PC-3 (cell line): ENCODE measurements at places on chromosomes 3 and 15. TPM values are rescaled to one million over a fixed set of nuclear protein-coding genes. Genes with fewer than 3 reads are reported as not detected.

CLDN11 gene
- total RNA-seq: 32.0 and 38.0 TPM in 2 replicates

- no peaks in the 10 kb centered on the region for H3K27me3 ChIP-seq
- H3K36me3 ChIP-seq: no peaks in the 10 kb centered on the region
- no peak overlapping the region for H3K4me3 ChIP-seq
- H3K27ac ChIP-seq: no peak overlapping the region
- no peaks in the 10 kb centered on the region for H3K4me1 ChIP-seq
Measured at GRCh38 chr3:153338487-153338886, 176.5 kb downstream of the RAP2B start.

DNA sequence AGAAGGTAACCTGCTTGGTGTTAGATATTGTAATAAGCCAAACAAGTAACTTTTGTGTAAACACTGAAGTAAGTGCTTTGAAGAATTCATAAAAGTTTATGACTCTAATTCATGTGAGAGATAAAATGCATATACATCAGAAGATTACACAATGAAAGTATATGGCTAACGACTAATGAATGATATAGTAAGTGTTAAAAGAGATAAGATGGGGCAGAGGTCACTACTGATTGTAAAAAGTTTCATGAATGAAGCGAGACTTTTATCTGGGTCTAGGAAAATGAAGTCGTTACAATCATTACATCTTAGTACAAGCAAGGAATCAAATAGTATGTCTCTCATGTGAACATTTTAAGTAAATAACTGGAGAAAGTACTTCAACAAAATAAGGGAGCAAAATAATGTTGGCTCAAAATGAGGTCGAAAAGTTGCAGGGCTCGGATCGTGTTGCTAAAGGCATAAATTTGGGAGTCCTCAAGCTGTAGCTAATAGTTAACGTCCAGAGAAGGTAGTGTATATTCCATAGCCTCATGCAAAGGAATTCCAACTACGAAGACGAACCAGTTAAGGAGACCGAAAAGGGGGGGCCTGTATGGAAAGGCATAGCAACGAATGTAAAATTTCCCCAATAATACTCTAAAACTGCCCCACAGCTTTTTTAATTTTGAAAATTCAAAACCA, 984 bp upstream of the DUT start:
- peak overlapping the region; percentile 83 for H3K4me3 ChIP-seq
- no peak overlapping the region for H3K27ac ChIP-seq
- H3K36me3 ChIP-seq: peaks cover 3% of the 10 kb centered on the region; the same call in 1 of the 2 replicates
- H3K27me3 ChIP-seq: no peaks in the 10 kb centered on the region

BBX gene
- 45.8 and 66.8 TPM in 2 replicates for total RNA-seq

GRCh38 chr3:88343264-88343663, 193.5 kb downstream of the C3orf38 start:
- H3K27me3 ChIP-seq: no peaks in the 10 kb centered on the region
- H3K27ac ChIP-seq: no peak overlapping the region
- no peak overlapping the region for H3K4me3 ChIP-seq
- H3K36me3 ChIP-seq: no peaks in the 10 kb centered on the region
- DNase-seq: peak; percentile 14
- no peaks in the 10 kb centered on the region for H3K4me1 ChIP-seq

TTC21A gene
- total RNA-seq: 1.2 TPM in 2 replicates

CHST13 gene
- not detected in 2 replicates for total RNA-seq

DNA sequence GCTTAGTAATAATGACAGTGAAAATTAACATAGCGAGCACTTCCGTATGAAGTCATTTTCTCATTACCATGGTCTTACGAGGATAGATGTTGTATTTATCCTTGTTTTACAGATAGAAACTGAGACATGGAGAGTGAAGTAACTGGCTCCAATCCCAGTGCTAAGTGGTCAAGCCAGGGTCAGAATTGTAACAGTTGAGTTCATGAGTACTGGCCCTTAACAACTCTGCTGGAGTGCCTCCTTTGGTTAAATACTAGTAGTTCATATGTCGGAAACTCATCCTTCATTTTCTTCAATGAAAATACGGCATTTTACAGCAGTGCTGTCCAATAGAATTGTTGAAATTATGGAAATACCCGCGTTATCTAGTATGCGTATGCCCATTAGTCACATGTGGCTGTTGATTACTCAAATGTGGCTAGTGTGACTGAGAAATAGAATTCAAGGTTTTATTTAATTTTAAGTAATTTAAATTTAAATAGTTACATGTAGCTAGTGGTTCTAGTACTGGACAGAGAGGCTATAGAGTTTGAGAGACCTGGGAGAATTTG, 32.5 kb downstream of the FNDC3B start:
- no peak overlapping the region for H3K4me3 ChIP-seq
- peaks cover 21% of the 10 kb centered on the region; the same call in 1 of the 2 replicates for H3K36me3 ChIP-seq
- DNase-seq: no peak
- no peaks in the 10 kb centered on the region for H3K4me1 ChIP-seq
- no peaks in the 10 kb centered on the region for H3K27me3 ChIP-seq

GRCh38 chr15:73258271-73259108, 110.3 kb downstream of the HCN4 start:
- no peak overlapping the region for H3K4me3 ChIP-seq
- DNase-seq: no peak
- H3K4me1 ChIP-seq: no peaks in the 10 kb centered on the region
- no peaks in the 10 kb centered on the region for H3K27me3 ChIP-seq
- H3K27ac ChIP-seq: no peak overlapping the region

SOX14 gene
- not detected in 2 replicates for total RNA-seq

ZNF710 gene
- total RNA-seq: 12.9 and 21.2 TPM in 2 replicates

ZIC1 gene
- total RNA-seq: not detected in 2 replicates

- DNase-seq: peak; percentile 25
- peaks cover 6% of the 10 kb centered on the region; the same call in 1 of the 2 replicates for H3K4me1 ChIP-seq
- no peaks in the 10 kb centered on the region for H3K36me3 ChIP-seq
- H3K27ac ChIP-seq: no peak overlapping the region
- H3K4me3 ChIP-seq: no peak overlapping the region
Measured at GRCh38 chr3:187709155-187709554, 6.8 kb upstream of the RTP2 start.

GRCh38 chr3:35969406-35969805, 330.1 kb downstream of the ARPP21 start:
- DNase-seq: no peak
- peaks cover 4% of the 10 kb centered on the region; the same call in 1 of the 2 replicates for H3K4me1 ChIP-seq
- no peaks in the 10 kb centered on the region for H3K27me3 ChIP-seq
- no peak overlapping the region for H3K4me3 ChIP-seq
- no peak overlapping the region for H3K27ac ChIP-seq

PDZRN3 gene
- total RNA-seq: not detected in 2 replicates

DNA sequence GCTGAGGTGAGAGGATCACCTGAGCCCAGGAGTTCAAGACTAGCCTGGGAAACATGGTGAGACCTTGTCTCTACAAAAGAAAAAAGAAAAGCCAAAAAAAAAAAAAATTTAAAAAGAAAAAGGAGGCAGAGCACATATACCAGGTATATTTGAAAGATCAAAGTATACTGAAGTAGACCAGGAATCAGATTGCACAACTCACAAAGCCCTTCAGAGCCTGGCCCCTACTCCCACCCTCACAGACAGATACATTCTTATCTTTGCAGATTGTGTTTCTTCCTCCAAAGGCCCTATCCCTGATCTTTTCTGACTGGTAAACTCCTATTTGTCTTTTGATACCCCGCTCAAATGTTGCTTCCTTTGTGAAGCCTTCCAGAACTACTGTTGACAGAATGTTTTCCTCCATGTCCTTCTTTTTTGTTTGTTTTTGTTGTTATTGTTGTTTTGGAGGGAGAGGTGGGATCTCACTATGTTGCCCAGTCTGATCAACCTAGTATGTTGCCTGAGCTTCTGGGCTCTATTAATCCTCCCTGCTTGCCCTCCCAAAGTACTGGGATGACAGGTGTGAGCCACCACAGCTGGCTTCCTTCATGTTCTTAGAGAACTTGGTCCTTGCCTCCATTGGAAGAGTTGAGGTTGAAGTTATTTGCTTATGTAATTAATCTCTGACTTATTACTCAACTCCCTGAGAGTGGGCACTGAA, 9.8 kb upstream of the ITGB5 start:
- no peaks in the 10 kb centered on the region for H3K27me3 ChIP-seq
- H3K4me1 ChIP-seq: 0 out of 2 replicates have a peak, but pooled peaks cover 3% of the 10 kb centered on the region
- H3K4me3 ChIP-seq: no peak overlapping the region
- no peak overlapping the region for H3K27ac ChIP-seq
- H3K36me3 ChIP-seq: no peaks in the 10 kb centered on the region

PAK6 gene
- total RNA-seq: 30.4 TPM in 2 replicates

DNA sequence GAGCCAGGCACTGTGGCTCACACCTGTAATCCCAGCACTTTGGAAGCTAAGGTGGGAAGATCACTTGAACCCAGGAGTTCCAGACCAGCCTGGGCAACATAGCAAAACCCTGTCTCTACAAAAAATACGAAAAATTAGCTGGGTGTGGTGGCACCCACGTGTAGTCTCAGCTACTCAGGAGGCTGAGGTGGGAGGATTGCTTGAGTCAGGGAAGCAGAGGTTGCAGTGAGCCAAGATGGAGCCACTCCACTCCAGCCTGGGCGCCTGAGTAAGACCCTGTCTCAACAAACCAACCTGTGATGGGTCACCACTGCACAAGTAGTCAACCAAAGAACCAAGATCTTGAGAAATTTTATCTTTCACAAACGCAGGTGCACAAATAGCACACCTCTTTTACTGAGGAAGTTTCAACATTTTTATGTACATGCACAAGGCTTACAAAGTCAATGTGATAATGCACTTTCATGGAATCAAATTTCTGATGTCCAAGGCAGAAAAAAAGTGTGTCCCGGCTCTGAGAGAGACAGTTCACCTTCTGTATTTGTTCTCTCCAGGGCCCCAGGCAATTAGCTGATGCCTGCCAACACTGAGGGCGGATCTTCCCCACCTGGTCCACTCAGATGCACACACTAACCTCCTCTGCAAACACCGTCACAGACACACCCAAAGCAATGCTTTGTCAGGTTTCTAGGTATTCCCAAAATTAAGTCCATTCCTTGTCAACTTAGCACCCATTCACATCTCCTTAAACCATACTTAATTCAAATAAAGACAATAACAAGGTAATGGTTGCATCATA, 12.4 kb downstream of the ACAA1 start:
- H3K4me1 ChIP-seq: peaks cover 21% of the 10 kb centered on the region
- peaks cover 80% of the 10 kb centered on the region for H3K36me3 ChIP-seq
- no peak overlapping the region for H3K4me3 ChIP-seq
- H3K27ac ChIP-seq: peak overlapping the region; percentile 71
- no peaks in the 10 kb centered on the region for H3K27me3 ChIP-seq
- peak; percentile 82 for DNase-seq

GRCh38 chr15:38530113-38530512, 34.5 kb downstream of the RASGRP1 start:
- no peak overlapping the region for H3K4me3 ChIP-seq
- no peaks in the 10 kb centered on the region for H3K36me3 ChIP-seq
- DNase-seq: no peak
- no peak overlapping the region for H3K27ac ChIP-seq
- peaks cover 12% of the 10 kb centered on the region for H3K4me1 ChIP-seq

- peak; percentile 96 for DNase-seq
- H3K4me3 ChIP-seq: no peak overlapping the region
- H3K36me3 ChIP-seq: no peaks in the 10 kb centered on the region
- H3K27ac ChIP-seq: peak overlapping the region; percentile 61
- H3K4me1 ChIP-seq: peaks cover 18% of the 10 kb centered on the region
Measured at GRCh38 chr3:194711913-194712312, 26.2 kb downstream of the FAM43A start.

GRCh38 chr15:100997442-100997841, 78.3 kb downstream of the LRRK1 start:
- H3K27me3 ChIP-seq: no peaks in the 10 kb centered on the region
- no peak overlapping the region for H3K4me3 ChIP-seq
- H3K4me1 ChIP-seq: peaks cover 28% of the 10 kb centered on the region
- H3K36me3 ChIP-seq: no peaks in the 10 kb centered on the region
- peak overlapping the region; percentile 71 for H3K27ac ChIP-seq
- peak; percentile 68 for DNase-seq

DNA sequence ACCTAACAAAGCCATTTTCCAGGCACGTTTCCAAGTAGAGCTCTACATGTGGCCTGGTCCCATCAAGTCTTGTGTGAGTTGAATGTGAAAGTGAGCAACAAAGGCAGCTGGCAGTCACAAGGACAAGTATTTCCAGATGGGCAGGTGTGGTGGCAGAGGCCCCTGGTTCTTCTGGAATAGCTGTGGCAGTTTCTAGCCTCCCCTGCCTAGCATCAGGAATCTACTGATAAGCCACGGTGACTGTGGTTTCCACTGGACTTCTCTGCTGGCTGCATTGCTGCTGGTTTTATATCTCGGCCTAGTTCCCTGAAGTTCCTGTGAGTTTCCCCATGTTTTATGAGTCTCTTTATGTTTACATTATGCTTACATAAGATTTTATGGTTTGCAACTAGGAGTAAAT, 117.7 kb downstream of the GOLIM4 start:
- no peaks in the 10 kb centered on the region; the same call in 1 of the 2 replicates for H3K27me3 ChIP-seq
- H3K4me1 ChIP-seq: peaks cover 7% of the 10 kb centered on the region; the same call in 1 of the 2 replicates

- H3K27me3 ChIP-seq: no peaks in the 10 kb centered on the region
- H3K4me1 ChIP-seq: peaks cover 11% of the 10 kb centered on the region
- no peak overlapping the region for H3K4me3 ChIP-seq
- DNase-seq: no peak
- H3K36me3 ChIP-seq: no peaks in the 10 kb centered on the region
Measured at GRCh38 chr3:30741889-30742288, 135.5 kb downstream of the TGFBR2 start.

DNA sequence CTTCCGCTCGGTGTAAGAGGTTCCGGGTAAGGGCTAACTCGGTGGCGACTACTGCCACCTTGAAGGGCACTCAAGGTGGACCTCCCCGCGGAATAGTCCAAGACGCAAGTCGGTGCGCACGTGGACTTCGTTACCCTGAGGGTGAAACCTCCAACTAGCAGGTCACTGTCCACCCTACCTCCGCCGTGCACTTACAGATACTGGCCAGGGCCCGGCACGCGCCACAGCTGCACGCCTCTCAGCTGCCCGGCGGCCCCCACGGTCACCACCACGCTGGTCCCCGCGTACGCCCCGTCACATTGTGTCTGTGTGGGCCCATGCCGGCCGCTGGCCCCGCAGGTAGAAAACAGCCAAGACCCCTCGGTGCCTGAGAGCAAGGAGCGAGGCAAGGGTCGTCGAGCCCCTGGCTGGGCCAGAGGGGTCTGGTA, 1.1 kb downstream of the LTK start:
- no peak overlapping the region for H3K4me3 ChIP-seq
- no peak overlapping the region for H3K27ac ChIP-seq
- H3K4me1 ChIP-seq: peaks cover 11% of the 10 kb centered on the region
- H3K36me3 ChIP-seq: no peaks in the 10 kb centered on the region
- H3K27me3 ChIP-seq: no peaks in the 10 kb centered on the region

DNA sequence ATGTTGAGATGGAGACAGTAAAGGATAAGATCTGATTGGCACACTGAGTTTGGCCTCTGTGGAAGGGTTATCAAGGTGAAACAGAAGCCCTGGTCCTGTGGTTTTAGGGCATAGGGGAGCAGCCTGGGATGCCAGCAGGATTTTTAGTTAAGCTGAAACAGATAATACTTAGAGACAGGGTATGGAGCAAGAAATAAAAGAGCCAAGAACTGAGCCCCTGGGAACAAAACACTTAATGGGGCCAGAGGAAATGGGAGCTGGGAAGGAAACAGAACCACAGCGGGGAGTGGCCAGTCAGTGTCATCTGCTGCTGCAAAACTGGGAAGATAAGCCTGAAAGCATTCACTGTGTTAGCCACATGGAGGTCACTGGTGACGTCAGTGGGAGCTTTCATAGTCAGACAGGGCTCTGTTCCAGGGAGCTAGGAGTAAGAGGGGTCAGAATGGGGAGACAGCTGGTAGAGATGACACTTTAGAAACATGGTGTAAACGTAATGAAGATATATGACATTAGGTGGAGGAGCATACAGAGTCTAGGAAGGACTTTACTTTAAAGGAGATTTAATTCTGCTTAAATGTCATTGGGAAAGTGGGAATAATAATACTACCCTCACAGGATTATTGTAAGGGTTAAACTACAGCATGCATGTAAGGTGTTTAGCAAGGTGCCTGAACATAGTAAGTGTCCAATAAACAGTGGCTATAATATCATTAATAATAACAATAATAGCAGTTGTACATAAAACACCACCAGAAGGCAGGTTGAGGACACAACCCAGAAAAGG, 172.7 kb upstream of the CTNNB1 start:
- peaks cover 60% of the 10 kb centered on the region for H3K27me3 ChIP-seq
- peak; percentile 20 for DNase-seq
- H3K4me3 ChIP-seq: no peak overlapping the region
